ENCODE measurements at places on chromosomes 6 and 20.

- DNase-seq = peak; percentile 94
These were observed 29.2 kb downstream of the AFDN start for GRCh38 chr6:167855825-167856425.

GRCh38 chr6:2749969-2750600 lies 637 bp downstream of the MYLK4 start:
- DNase-seq = peak; percentile 62

GRCh38 chr6:111687652-111688051 lies 82.0 kb upstream of the TRAF3IP2 start:
- DNase-seq = no peak

GRCh38 chr6:108904741-108905140 lies 56.5 kb downstream of the ARMC2 start:
- no peak for DNase-seq

DNA sequence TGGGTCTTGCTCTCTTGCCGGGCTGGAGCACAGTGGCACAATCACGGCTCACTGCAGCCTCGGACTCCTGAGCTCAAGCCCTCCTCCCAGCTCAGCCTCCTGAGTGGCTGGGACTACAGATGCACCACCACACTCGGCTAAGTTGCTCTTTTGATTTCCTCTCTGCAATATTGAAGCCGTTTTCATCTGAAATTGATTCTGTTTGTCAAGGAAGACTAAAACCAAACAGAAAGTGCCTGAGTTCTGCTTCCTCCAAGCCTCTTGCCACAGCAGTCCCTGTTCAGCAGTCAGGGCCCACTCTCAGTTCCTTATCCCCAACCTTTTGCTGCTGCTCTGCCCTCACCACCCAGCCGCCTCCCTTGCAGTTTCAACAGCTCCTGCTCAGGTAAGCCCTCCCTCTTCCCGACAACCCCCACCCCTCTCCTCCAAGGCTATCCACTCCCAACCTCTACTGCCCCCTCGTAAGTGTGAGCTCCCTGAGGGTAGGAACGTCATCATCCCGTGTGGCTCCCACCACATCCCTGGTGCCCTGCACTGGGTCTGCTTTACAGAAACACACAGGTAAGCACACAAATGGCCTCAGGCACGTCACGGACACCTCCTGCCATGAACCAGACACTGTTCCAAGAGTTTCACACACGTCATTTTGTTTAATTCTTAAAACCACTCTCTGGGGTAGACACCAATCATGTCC lies 70.7 kb upstream of the TAB2 start:
- DNase-seq = no peak

DNA sequence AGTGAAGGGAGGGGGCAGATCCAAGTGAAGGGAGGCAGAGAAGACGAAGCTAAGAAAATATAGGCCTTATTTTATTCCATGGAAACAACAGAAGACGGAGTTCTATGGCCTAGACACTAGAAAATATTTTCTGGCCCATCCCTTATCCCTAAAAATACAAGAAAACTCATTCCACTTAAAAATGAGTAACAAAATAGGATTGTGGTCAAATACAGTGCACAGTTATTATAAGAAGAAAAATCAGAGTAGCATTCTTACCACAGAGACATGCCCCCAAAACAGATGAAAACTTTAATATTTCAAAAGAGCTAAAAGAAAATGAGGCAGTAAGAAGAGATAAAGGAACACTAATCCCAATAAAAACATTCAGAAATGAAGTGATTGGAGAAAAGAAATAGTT lies 202.9 kb downstream of the GMPR start:
- peak; percentile 49 for DNase-seq

DNA sequence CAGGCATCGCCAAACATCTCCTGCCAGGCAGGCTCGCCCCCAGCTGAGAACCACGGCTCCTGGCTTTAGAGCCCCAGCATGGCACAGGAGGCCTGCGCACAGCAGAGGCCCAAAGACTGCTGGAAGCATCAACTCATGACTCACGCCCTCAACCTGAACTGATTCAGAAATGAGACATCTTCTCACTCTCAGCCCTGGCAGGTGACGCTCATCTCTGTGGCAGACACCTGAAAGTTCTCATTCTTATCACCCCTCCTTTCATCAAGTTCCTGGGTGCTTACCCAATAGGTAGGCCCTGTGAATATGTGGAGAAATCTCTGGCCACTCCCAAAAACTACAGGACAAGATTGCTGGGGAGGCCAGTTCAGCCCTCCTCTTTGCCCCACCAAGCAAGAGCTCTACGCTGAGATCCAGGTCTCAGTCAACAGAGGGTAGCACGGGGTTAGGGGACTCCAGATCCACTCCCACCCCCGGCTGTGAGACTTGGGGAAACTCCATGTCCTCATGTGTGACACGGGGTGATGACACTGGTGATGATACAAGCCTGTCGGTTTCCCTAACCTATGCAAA lies 11.3 kb downstream of the NFATC2 start:
- DNase-seq = peak; percentile 39

- no peak for DNase-seq
These were observed 5.1 kb downstream of the CCR6 start for GRCh38 chr6:167127785-167128531.

DNA sequence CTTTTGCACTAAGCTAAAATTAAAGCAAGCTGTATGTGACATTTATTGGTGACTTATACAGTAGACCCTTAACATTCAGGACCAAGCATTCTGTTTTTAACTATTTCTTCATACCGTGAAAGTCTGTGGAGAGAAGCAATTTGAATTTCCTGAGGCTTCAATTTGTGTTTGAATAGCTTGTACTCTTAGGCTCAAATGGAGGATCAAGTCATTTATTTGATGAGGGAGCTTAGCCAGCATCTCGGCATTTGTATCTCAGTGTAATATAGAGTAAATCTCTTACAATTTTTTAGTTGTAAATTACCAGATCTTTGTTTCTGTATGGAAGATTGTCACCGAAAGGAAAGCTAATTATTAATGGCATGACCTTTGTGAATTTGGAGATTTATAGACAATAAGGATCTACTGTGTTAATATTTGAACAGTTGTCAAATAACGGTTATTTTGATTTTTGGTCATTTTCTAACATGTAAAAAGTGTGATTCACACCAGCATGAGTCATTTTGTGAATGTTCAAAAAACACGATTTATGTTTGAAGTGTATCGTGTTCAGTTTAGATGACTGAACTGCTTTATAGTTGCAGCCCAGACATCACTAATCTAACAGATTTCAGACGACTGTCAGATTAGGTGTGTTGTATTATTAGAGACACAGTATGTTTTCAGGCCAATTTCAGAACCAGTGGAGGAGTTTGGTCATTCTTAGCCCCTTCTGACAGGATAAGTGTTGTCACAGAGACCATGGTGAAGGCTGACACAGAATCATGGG lies 332.9 kb downstream of the CDKAL1 start:
- DNase-seq = no peak

- no peak for DNase-seq
These were observed 11.0 kb downstream of the PGM3 start for GRCh38 chr6:83182114-83182513.

DNA sequence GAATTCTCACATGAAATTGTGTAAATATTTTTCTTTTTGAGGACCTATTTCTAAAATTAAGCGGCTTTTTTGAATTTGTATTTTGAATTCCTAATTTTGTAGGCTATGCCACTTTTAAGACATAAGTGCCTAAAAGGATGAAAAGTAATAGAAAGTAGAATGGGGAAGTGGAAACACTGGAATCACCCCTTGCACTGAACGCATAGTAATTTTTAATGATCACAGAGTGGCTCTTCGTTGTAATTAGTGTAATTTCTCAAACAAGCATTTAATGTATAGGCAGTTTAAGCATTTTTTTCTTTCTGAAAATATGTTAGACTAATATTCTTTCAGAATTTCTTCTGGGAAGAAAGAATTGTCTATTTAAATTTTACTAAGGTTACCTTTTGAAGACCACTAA lies 73.2 kb downstream of the ARID1B start:
- no peak for DNase-seq

DNA sequence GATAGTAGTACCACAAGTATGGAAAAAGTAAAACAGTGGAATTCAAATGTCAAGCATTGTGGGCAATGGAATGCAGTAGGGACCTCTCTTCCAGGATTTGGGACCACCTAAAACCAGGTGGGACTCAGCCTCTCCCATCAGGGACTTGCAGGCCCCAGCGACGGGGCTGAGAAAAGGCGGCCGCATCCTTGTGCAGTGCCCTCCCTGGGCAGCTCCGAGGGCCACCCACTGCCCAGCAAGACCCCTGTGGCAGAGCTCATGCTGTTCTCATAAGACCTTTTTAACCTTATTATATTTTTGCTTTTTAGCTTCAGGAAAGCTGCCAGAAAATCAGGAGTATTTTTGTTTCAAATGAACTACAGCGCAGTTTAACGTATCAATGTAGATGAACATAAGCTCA lies 142.6 kb upstream of the RPS6KA2 start:
- no peak for DNase-seq

- peak; percentile 84 for DNase-seq
These were observed 221.6 kb downstream of the OGFRL1 start for GRCh38 chr6:71510057-71510713.

- no peak for DNase-seq
These were observed 96.0 kb upstream of the PRDM1 start for GRCh38 chr6:105990151-105990550.

- DNase-seq = no peak
These were observed 19.4 kb downstream of the RSPO4 start for GRCh38 chr20:982754-983153.

DNA sequence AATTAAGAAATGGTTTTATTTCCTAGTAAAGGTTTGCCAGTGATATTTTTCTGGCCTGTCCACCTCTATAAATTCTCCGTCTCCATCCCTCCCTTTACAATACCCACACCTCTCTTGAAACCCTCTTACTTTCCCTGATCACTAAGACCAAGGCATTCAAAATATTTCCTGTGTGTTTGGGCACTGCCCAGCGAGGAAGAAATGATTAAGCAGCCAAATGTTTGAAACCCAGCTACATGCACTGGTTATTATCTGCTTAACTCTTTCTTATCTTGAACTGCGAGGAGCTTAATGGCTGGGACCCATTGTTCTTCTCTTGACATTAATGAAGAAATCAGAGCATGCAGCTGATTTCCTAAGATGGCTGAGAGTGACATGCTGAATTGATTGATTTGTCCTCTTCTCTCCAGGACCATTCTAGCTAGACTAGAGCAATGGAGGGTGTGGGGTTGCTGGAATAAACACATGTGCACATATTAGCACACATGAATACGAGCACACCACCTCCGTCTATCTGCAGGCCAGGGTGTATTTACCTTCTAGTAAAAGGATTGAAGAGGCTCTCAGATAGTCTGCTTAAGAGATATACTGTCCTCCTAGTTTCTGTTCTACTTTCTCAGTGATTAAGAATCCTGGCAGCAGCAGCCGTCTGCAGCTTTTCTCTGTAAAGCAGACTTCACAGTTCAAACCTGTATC lies 46.1 kb upstream of the PRDM1 start:
- peak; percentile 30 for DNase-seq

Measured in EH (cell line).